ENCODE measurements at places on chromosomes 6 and 20.

GRCh38 chr6:119974430-119975159, 625.0 kb upstream of the MAN1A1 start:
- DNase-seq: no peak

- DNase-seq: peak; percentile 5
These were observed 39.1 kb downstream of the TMX4 start for GRCh38 chr20:7980332-7981046.

- DNase-seq: no peak
These were observed 221.6 kb downstream of the LAMA2 start for GRCh38 chr6:129104560-129104959.

DNA sequence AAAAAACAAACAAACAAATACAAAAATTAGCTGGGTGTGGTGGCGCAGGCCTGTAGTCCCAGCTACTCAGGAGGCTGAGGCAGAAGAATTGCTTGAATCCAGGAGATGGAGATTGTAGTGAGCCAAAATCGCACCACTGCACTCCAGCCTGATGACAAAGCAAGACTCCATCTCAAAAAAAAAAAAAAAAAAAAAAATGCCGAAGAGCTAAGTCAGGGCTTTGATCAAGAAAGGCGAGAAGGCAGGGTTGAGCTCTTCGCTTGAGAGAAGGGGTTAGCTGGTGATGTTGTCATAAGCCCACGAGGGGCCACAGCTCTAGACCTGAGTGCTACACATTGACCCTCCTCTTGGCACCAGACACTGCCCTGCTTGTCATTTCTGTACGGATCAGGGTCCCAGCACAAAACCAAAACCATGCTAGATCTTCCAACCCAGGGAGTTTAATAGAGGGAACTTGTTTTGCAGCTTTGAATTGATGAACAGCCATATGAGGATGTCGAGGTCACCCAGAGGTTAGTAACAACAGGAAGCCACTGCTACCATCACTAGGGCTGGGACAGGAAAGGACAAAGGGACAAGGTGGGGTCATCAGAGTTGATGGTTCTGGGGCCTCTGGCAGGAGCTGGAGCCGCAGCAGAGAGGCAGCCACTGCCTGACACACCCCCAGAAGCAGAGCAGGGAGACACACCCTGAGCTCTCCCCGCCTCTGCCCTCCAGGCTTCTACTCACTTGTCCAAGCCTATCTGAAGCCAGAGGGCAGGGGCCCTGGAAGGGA, 122.7 kb downstream of the SNX5 start:
- DNase-seq: no peak

DNA sequence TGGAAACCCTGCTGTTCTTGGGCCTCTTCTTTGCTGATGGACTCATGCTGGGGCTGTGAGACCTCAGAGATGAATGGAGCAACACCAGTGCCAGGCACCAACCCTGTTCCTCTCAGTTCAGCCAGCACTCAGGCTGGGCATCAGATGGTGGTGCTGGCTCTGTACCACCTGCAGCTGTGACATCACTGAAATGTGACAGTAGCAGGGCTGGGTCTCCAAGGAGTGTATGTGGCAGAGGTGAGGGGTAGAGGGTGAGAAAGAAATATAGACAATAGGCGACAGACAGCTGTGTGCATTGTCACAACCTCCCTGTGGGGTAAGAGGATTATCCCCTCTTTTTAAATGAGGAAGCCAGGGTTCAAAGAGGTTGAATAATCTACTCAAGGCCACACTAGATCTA, at the start of gene TP53TG5:
TP53TG5 (minus strand) TSS at position 135 of the 400 bp plus-strand sequence; CDS start at position 46, 89 bp downstream.
- DNase-seq: no peak

- DNase-seq: no peak
These were observed 10.6 kb downstream of the NRN1 start for GRCh38 chr6:5995949-5996713.

GRCh38 chr6:110394409-110394808, 21.0 kb downstream of the DDO start:
- DNase-seq: no peak

DNA sequence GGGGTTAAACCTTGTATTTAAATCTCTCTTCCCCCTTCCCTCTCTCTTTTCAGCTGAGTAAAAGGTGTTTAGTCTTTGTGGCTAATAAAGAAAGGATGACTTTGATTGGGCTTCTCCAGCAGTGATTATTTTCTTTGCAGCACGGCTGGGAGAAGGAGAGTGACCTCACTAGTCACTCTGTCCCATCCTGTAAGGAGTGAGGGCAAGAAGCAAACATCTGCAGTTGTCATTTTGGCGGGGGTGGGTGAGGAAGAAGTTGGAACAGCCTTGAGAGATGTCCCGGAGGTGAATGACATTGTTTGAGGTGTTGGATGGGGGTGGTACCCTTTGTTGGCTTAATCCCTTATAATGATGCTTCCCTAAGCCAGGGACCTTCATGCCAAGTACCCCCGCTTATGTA, 223.6 kb downstream of the EYA2 start:
- DNase-seq: no peak

DNA sequence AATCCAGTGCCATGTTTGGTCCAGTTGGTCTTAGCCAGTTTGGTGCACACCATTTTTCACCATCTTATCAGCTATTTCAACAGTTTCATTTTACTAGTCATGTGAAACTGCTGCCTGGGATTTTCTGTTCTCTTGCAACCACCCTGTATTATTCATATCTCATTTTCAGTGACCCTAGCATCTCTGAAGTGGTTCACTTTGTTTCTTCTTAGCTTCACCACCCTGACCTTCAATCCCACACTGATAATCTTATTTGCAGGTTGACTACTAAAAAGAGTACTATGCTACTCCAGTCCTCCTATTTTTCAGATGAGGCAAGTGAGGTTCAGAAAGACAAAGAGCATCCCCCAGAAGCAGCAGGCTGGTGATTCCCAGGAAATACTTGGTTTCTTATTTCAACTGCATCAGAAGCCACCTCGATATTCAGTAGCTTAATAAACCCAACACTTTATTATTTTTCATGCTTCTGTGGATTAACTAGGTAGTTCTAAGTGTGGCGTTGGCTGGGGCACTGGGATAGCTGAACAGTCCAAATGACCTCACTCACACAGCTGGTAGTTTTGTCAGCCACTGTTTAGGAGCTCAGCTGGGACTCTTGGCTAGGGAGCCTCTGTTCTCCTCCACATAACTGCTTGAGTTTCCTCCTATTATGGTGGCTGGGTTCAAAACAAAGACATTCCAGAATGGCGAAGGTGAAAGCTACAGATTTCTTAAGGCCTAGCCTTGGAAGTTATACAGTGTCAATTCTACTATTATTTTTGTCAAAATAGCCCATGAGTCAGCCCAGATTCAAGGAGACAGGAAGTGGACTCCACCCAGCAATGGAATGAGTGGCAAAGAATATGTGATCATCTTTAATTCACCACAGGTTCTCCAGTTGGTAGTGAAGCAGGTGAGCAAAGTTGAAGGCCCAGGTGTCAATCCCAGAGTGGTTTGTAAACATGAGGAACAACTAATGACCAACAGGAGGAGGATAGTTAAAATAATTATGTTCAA, 40.6 kb downstream of the BPIFB4 start:
- DNase-seq: no peak

GRCh38 chr6:141303907-141304306, 828.8 kb upstream of the GJE1 start:
- DNase-seq: no peak

DNA sequence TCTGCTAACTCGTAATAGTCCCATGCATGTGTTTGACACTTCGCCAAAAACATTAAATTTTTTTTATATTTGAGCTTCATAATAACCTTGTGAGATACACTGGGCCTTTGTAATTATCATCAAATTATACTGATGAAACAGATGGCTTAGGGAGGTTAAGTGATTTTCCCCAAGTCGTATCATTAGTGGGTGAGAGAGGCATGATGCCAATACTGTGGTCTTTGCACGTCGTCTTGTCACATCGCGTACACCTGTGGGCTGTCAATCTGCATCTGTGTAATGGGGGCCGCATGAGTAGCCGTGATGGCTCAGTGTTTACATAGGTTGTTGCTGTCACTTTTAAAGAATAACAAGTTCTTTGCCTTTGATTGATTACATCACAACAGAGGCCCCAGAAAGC, 1.7 kb downstream of the PRL start:
- no peak for DNase-seq

DNA sequence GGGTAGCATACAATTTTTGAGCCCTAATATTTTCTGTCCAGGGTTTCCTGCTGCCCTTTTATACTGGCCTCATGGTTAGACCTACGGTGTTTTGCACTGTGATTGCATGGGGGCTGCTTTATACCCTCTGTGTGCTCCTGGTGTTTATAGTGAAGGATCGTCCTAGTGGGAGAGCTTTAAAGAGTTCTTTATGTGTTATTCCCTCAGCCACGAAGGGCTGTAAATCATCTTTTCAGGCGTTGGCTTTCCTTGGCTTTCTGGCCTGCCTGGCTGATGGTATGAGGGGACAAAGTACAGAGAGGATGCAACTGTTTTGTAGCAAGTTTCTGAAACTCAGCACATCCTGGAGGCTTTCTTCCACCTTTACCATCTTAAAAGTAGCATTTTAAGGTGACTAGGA, 464.3 kb downstream of the EPM2A start:
- no peak for DNase-seq

DNA sequence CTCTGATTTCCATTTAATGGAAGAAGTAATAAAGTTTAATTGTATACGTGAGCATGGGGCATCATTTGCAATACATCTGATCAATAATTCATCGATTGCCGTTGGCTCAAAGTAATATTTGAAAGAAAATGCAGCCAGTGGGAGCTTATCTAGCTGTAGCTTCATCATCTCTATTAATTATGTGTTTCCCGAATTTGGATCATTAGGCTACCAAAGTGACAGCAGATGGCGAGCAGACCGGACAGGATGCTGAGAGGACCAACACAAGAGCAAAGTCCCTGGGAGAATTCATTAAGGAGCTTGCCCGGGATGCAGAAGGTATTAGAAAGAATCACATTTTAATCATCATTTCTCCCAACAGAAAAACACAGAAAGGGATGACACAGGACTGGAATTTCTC, 327.1 kb downstream of the ARHGAP18 start:
- DNase-seq: no peak

DNA sequence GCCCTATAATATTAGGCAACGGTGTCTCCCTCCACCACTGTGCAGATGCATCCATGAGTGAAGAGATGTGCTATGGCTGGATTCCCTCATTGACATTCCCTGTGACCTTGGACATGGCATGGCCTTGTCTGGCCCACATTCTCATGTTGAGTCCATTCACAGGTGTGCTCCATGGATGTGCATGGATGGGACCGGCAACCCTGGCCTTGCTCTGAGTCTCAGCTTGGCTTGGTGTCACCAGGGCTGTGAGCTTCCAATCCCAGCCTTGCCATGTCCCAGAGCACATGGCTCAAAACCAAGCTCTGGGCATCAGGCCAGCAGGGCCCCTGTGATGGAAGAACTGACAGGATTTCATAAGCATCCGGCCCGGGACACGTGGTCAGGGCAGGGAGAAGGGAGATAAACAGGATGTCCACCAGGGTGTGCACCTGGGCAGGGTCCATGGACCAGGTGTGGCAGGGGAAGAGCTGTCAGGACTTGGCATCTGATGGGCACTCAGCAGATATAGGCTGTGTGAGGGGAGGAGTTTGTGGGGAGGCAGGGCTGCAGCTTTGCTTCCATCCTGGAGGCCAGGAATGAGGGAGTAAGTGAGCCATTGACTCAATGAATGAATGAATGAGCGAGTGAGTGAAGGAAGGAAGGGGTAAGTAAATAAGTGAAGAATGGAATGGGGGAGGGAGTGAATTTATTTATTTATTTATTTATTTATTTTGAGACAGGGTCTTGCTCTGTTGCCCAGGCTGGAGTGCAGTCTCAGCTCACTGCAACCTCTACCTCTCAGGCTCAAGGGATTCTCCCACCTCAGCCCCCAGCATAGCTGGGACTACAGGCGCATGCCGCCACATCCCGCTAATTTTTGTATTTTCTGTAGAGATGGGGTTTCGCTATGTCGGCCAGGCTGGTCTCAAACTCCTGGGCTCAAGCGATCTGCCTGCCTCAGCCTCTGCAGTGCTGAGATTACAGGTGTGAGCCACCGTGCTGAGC, 15.7 kb downstream of the NRSN2 start:
- peak; percentile 78 for DNase-seq

- no peak for DNase-seq
These were observed 239.1 kb upstream of the CEP162 start for GRCh38 chr6:84466511-84466910.

GRCh38 chr6:124964764-124965105, 2.5 kb downstream of the RNF217 start:
- no peak for DNase-seq

GRCh38 chr6:134060491-134061106, 8.2 kb upstream of the SLC2A12 start:
- DNase-seq: no peak

GRCh38 chr20:46270977-46271744, 37.1 kb downstream of the CDH22 start:
- no peak for DNase-seq

DNA sequence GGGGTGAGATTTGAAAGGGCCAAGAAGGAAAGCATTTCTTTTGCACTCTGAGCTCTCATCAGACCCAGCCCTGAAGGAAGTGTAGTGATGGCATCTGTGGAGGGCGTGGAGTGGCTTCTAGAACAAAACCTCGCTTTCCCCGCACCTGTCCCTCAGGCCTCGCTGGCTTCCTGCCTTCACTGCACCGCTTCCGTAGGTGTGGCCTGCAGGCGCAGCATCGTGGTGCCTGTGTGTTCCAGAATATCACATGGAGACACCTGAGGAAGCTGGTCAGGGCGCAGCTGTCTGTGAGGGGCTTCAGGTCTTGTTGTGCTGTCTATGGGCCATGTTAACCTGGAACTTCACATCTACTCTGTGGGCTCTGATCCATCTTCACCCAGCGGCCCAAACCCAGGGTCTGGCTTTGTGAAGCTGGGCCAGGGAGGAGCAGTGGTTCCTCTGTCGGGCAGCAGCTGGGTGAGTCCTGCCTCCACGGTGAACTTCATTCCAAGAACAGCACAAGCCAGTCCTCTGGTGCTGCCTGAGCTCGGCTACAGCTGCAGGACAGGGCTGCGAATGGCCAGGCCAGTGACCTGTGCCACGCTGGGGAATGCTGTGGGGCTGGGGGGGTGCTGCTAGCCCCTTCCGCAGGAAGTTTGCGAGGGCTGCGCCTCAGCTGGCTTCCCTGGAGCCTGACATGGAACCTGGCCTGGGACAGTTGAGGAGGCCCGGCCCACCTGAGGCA, 40.9 kb downstream of the DSTN start:
- no peak for DNase-seq

DNA sequence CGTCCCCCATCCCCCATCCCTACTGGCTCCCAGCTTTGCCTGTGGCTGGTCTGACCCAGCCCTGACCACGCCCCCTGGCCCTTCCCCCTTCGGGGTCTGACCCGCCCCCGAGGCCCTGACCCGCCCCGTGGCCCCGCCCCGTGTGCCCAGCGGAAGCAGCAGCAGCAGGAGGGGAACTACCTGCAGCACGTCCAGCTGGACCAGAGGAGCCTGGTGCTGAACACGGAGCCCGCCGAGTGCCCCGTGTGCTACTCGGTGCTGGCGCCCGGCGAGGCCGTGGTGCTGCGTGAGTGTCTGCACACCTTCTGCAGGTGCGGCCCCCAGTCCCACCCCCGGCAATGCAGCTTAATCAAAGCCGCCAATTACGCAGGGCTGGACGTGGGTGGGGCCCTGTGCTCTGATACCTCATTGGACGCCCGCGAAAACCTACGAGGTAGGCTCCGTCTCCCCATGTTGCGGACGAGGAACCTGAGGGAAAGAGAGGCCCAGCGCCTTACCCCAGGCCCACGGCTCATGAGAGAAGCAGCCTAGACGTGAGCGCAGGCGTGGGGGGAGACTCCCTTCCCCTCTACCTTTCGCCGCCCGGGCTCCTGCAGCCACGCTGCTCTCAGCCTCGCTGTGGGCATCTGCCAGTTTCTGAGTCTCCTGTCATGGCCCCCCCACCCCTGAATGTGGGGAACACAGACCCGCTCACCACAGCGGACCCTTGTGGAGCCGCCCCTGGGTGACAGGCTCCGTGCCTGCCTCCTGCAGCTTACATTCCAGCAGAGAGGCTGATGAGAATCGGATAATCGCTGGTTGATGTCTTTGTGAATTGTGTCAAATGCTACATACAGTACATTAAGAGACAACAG, 12.8 kb downstream of the RBCK1 start:
- no peak for DNase-seq

All from hematopoietic multipotent progenitor cell treated with erythropoietin and hydrocortisone succinate and interleukin-3 and kit ligand, for 17 days (in vitro differentiated cells).